ENCODE measurements at places on chromosomes 2 and 18.

GRCh38 chr18:9482790-9483189 lies 7.5 kb downstream of the RALBP1 start:
- DNase-seq = no peak

DNA sequence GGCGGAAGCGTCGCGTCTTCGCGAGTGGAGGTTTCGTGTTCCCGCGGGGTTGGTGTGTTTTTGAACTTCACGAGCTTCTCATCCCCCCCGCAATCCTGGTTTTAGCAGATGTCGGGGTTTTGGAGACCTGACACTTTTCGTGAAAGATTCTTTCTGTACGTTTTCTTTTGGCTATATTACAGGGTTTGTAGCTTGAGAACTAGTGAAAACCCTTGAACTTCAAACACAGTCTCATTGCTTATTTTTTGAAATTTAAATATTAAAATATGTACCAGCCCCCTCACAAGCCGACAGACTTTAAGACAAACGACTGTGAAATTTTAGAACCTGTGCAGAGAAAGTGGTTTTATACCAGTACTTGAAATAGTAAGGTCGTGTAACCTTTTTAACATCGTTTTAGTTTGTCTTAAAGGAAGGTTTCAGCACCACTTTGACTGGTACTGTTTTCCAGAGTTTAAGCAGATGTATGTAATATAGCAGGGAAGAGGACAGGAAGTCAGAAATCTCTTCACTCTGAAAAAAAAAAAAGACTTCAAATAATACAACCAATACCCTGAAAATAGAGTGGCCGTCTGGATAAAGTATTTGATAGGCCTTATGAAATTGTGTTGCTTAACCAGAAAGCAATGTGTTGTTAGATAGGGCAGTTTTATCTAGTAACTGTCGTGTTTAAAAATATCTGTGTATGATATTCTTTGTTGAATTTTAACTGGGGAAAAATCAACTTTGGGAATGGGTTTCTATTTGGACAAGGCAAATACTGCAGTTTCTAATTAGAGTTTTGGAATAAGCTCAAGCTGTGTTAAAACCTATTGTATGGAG lies 1.4 kb downstream of the SPATS2L start:
- DNase-seq = no peak

GRCh38 chr18:77560341-77560992 lies 310.8 kb downstream of the GALR1 start:
- DNase-seq = no peak

GRCh38 chr18:6681331-6681875 lies 48.1 kb upstream of the ARHGAP28 start:
- DNase-seq = no peak

DNA sequence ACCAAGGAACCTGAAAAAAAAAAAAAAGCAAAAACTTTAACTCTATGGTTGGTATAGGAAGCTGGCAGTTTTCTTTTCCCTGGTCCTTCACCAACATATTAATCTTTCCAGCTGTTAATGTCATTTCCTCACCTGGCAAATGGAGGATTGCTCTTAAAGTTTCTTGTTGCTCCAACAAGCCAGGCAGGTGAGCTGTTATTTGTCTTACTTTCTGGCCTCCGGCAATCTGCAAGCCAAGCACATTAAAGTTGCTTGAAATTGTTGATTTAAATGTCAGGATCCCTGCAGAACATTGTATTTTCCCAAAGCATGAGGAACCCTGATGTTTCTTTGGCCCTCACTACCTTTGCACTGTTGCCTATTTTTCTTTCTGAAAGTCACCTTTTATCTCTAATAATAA lies 664.9 kb downstream of the METTL4 start:
- DNase-seq = no peak

Data from T follicular helper cell (primary cell).